ENCODE measurements at places on chromosomes 4 and X.

DNA sequence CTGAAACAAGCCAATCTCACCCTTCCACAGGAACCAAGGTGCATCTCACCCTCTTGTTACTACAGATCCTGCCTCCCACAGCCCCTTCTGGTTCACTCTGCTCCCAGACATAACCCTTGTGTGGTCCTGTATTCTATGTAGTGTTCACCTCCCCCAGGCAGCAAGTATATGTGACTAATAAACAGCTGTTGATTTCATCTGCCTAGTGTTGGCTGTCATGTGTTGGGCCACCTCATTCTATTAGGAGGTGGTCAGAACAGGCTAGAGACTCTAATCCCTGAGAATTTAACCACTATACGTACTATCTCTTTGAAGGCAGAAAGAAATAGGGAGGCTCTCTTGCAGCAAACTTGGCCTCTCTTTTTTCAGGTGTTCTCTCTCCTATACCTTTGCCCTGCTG is 134.3 kb upstream of the RPL34 start:
- no peak for DNase-seq

- peak; percentile 42 for DNase-seq
Observed at GRCh38 chrX:5051831-5052491, 1176.7 kb downstream of the NLGN4X start.

- DNase-seq: no peak
Observed at GRCh38 chrX:151552743-151553142, 10.7 kb upstream of the PASD1 start.

DNA sequence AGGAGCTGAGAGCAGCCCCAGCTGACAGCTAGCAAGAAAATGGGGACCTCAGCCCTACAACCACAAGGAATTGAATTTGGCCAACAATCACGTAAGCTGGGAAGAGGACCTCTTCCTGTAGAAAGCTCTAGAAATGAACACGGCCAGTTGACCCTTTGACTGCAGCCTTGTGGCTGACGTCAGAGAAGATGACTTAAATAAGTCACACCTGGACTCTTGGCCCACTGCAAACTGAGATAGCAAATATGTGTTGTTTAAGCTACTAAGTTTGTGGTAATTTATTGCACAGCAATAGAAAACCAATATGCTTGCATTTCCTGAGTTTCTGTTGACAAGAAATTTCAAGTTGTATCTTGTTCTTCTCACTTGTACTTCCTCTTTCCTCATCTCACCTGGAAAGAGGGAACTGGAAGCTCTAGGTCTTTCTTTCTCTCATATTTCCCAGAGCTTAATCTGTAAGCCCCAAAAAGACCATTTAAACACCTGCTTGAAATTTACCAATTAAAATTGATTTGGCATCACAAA is 18.8 kb downstream of the PRKG2 start:
- no peak for DNase-seq

GRCh38 chr4:79413886-79414285 is 5.9 kb upstream of the GK2 start:
- no peak for DNase-seq

- no peak for DNase-seq
Observed at GRCh38 chr4:66777097-66777496, 768.2 kb downstream of the CENPC start.

DNA sequence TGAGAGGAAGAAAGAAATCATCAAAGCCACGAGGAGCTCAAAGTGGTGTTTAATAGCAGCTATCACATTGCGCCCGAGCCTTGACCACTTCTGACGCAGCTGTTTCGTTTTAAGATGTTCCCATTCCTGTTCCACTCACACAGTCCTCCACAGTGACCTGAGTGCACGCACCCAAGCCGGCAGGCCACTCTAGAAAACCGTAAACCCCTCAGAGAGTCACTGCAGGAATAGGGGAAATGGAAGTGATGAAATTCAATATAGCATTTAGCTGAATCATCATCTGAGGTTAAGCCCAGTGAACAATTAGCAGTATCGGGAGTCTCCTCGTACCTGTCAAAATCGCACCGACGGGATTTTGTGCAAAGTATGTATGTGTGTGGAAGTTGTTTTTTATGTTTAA is 17.9 kb upstream of the HAND2 start:
- no peak for DNase-seq

DNA sequence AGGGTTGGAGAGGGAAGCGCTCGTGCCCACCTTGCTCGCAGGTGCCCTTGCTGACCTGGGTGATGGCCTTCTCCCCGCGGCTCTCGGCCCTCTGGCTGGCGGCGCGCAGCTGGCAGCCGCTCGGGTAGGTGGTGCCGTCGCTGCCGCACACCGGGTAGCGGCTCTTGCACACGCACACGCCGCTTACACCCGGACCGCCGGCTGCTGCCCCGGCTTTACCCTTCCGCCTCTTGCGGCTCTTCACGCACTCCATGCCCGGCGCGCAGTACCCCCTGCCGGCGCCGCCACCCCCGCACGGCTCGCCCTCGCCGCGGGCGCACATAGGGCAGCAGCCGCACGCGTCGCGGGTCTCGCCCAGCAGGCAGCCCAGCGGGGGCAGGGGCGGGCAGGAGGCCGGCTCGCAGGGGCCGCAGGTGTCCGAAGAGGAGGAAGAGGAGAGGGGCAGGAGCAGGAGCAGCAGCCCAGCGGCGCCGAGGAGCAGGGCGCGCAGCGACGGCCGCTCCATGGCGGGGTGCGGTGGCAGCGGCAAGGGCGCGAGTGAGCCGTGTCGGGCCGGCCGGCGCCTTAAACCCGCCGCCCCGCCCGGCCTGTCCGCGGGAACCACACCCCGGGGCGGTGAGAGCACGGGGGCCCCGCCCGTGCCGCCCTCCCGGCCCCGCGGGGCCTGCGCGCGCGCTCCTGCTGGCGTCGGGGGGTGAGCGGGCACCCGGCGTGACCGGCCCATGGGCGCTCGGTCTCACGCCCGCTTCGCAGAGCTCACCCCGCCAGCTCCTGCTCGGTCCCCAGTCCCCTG is at the start of gene IGFBP7:
IGFBP7 (minus strand) TSS at position 539 of the 793 bp plus-strand sequence; CDS start at position 505, 34 bp downstream.
- peak; percentile 74 for DNase-seq

GRCh38 chr4:45215976-45216542 is 489.7 kb upstream of the GNPDA2 start:
- DNase-seq: no peak

DNA sequence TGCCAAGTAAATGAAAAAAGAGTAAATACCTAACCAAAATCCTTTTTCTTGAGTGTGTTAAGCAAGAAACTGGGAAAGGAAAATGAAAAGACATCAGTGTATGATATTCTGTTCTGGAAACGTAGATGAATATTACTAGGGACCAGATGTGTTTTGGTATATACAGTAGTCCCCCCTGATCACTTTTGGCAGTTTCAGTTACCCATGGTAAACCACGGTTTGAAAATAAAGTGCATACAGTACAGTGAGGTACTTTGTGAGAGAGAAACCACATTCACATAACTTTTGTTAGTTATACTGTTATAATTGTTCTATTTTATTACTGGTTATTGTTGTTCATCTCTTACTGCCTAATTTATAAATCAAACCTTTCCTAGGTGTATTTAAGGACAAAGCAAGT is 250.9 kb downstream of the TENM3 start:
- no peak for DNase-seq

DNA sequence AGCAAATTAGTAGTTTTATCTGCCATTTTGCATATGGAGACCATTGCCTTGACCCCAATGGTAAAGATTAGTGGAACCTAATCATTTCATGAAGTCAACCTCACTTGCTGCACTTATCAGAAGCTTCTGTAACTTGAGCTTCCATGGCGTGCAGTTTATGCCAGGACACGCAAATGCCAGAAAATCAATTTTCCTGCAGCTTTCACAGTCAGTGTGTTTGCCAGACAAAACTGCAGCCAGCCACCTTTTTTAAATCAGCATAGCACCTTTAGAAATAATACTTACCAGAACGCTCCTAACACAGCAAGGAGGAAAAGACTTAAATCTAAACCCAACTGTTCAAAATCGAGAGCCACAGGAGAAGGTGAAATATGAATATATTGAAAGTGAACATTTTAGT is 265.3 kb downstream of the GRIA3 start:
- DNase-seq: no peak

DNA sequence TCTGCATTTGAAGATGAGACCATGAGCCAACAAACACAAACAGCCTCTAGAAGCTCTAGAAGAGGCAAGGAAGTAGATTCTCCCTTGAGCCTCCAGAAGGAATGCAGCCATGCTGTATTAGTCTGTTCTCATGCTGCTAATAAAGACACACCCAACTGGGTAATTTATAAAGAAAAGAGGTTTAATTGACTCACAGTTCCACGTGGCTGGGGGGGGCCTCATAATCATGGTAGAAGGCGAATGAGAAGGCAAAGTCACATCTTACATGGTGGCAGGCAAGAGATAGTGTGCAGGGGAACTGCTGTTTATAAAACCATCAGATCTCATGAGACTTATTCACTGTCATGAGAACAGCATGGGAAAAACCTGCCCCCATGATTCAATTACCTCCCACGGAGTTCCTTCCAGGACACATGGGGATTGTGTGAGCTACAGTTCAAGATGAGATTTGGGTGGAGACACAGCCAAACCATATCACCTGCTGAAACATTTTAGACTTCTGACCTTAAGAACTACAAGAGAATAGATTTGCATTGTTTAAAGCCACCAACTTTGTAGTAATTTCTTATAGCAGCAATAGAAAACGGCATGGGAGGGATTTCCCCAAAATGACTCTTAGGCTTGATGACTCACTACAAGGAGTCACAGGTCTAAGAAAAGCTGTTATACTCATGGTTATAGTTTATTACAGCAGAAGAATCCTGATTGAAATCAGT is 284.4 kb upstream of the SFRP2 start:
- DNase-seq: no peak

DNA sequence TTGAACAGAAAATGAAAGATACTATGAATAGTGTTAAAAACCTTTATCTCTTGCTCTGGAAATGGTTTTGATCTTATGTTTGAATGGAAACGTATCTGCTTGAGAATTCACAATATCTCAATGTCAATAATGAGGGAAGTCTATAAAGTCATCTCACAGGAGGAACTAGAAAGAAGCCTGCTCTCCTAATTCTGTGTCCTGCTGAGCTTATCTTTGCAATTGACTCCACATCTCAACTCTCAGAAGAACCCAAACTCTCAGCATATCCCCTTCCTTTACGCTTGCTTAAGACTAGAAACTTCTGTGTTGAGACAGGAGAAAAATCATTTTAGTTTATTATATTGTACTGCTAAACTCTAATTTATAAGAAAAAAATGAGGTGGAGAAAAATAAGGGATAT is 8.3 kb upstream of the PF4V1 start:
- DNase-seq: no peak

- no peak for DNase-seq
Observed at GRCh38 chr4:37836838-37837440, 10.5 kb downstream of the PGM2 start.

DNA sequence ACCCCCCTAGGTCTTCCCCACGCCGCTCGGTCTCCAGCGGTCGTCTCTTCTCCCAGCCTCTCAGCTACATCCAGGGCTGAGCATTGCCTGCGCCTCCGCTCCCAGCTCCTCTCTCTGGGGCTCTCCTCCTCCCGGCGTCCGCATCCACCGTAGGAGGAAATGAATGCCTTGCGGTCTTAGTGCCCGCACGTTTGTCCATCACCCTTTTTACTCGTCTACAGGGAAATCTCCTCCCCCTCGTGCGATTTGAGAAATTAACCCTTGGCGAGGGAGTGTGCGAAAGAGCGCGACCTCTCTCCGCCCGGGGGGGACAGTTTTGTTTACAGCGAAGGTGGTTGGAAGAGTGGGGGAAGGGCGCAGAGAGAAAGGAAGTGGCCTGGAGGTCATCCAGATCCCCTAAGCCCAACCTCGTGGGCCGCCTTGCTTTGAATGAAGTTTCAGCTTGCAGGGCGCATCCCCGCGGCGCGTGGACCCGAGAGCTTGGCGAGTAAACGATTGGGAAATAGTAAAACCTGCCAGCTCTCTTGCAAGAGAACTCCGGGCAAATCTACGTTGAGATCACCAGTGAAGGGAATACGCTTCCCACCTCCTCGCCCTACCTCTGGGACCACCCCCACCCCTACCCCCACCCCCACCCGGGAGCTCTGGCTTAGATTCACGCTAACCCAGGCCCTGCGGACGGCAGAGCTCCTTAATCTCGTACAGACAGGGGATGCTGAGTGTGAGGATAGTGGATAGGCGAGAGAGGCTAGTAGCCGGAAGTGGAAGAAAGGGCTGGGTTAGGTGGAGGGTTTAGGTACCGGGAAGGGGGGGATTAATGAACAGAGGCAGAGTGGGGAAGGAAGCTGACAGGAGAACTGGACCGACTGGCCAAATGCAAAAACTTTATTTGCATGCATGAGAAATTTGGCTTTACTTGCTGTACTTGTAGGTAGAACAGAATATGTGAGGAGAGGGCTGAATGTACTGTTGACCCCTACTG is at the start of gene ELOVL6:
ELOVL6 (minus strand) TSS at position 181 of the 982 bp plus-strand sequence. CDS start 280 bp downstream, outside the sequence.
- peak; percentile 66 for DNase-seq
